Jurkat, Clone E6-1 (cell line): ENCODE measurements at places on chromosomes 2 and 18.
A peak's percentile ranks its signal among the peaks of the same experiment; 100 is the strongest.

DNA sequence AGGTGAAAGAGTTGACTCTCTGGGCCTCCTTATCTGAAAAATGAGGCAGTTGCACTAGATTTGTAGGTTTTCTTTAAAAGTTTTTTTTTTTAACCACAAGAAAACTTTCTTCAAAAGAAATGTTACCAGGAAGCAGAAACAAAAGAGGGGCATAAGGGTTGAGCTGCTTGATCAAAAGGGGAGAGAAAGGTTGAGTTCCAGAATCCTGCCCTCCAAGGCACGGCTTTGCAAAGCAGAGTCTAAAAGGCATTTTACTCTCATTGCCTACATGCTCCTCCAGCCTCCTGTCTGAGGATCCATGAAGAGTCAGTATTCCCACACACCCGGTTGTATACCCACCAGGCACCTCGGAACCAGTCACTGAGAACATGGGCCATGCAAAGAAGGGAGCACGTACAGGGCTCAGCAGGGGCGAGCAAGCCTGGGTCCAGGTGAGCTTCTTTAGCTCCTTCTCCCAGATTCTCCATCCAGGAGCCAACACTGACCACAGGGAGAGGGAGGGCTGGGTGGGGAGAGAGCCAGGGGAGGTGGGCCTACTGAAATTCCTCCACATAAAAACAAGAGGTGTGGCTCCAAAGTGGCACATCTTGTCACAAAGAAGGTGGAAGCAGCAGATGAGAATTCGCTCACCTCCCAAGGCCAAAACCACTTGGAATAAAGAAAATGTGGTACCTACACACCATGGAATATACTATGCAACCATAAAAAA, 116.0 kb upstream of the EPC2 start:
- DNase-seq = peak; percentile 82

DNA sequence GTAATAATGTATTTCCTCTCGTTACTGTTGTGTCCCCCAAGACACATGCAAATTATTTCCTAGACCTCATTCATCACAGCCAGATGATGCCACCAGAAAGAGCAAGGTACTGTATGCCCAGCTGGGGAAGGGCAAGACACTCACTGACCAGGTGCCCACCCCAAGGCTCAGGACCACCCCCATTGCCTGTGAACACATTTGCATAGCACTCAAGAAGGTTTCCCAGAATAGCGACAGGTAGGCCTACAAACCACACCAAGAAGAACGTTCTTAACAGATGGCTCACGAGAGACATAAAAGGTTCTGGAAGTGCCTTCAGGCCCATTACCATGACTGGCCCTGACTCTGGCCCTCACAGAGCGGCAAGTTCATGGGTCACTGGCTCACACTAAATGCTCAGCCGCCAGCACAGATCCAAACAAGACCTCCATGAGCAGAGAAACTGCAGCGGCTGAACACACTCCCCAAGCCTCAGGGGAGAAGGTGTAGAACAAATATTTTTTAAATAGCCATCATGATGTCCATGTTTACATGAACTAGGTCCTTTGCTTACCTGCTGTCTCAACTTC, 44.0 kb downstream of the FAM168B start:
- DNase-seq = no peak

DNA sequence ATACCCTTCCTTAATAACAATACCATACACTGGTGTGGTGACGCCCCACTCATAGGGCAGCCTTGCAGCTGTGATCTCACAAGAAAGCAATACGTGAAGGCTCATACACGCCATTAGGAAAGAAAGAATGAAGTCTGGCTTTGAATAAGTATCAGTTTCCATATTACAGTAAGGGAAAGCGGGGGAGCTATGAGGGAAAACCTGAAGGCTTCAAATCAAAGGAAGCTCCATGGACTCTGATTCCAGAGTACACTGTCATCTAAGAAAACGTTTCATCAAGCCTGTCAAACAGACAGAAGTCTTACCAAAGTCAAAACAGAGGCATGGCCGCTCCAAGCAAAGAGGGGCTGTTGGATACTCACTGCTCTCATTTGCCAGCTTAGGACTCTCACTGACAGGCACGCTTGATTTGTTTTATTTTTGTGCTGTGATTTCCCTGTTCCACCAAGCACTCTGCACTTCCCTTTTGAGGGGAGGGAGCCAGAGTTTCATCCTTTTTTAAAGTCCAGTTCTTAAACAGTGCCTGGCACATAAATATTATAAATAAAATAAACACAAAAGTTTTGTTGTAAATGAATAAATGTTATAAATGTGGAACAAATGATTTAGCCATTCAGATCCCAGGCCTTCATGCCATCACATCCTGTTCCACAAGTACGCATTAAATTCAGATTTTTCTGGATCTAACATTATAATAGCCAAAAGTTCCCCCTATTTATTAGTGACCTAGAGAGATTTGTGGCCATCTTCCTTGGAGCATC, 221.2 kb downstream of the PIEZO2 start:
- DNase-seq = no peak

DNA sequence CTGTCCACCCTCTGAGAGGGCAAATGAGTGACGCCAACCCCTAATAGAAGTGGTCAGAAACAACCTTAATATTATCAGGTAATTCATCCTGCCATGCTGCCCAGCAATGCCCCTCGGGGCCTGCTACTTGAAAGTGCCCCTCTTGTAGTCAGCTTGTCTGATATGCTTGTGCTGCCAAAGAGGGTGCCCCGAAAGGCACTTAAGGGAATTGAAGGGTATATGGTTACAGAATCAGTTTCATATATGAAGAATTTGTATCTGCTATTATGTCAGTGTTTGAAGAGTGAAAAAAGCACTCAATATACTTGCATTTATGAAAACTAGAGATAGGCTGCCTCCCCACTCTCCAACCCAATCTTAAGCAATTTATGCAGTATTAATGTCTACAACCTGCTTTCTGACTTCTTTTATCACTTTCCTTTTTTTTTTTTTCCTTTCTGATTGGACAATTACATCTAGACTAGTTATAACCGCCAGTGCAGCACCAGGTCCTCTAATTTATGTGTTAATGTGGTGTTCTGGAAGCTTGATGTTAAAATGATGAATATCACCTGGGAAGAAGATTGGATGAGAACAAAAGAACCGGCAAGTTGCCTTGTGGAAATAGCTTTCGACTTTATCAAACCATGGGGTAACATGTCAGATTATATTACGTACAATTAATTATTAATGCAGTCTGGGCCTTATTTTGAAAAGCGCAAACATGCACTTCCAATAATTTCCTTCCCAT, 646.9 kb upstream of the ACVR2A start:
- no peak for DNase-seq

DNA sequence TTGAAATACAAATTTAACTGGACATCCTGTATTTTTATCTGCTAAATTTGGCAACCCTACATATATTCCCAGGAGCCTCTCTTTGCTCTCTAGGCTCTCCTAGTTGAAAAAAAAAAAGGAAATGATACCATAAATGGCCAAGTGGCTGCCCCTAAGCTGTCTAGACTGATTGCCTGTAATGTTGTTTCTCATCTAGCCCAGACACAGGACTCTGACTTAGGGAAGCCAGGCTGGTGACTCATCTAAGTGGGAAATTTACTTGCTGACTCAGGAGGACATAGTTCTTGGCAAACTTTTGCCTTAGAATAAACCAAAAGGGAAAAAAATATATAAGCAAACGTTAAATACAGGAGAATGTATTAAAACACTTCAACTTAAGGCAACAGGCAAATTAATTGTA, 14.6 kb upstream of the ITGAV start:
- no peak for DNase-seq

DNA sequence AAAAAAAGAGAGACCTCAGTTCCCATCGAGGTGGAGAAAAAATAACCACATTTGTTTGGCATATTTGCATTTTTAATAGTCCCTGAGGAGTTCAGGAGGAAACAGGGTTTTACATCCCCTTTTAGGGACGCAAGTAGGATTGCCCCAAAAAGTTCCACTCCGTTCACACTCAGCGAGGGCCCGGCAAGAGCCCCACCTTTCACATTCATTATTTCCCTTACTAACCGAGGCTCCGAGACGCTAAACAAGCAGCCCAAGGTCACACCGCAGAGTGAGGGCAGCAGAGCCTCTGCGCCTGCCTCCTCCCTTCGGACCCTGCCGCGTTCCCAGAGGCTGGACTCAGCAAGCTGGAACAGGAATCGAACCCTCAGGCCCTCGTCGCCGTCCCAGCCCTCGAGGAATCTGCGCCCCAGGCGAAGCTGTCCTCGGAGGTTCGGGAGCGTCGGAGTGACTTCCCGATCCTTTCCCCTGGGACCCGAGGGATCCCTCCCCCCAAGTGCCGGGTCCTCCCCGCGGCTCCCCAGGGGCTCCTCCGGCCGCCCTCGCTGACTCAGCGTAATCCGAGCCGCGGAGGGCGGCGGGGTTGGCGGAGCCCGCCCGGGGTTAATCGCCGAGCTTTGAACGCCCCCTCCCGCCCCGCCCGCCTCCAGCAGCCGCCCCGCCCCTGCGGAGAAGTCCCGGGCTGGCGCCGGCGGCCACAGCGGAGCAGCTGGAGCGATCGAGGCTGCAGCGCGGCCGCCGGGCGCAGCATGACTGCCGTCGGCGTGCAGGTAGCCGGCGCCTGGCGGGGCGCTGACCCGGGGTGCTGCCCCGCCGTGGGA, at the start of gene TMEM37:
TSS of gene TMEM37 (plus strand) at position 700 of the 821 bp plus-strand sequence. CDS start at position 750, 50 bp downstream.
- DNase-seq = no peak

DNA sequence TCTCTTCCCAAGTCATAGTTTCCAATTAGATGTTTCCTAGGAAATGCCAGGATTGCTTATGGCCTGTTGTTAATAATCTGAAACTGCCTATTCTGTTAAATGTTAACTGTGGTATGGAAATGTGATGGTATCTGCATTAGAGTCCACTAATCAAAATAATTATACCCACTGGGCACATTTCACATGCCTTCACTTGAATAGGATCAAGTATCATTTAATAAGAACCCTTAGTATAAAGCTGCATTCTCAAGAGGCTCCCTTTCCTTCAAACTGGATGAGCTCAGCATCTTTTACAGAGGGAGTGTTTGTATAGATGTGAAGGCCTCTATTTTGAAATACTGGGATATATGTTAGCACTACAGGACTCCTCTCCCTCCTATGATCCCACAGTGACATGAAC, 477.2 kb upstream of the VRK2 start:
- no peak for DNase-seq

DNA sequence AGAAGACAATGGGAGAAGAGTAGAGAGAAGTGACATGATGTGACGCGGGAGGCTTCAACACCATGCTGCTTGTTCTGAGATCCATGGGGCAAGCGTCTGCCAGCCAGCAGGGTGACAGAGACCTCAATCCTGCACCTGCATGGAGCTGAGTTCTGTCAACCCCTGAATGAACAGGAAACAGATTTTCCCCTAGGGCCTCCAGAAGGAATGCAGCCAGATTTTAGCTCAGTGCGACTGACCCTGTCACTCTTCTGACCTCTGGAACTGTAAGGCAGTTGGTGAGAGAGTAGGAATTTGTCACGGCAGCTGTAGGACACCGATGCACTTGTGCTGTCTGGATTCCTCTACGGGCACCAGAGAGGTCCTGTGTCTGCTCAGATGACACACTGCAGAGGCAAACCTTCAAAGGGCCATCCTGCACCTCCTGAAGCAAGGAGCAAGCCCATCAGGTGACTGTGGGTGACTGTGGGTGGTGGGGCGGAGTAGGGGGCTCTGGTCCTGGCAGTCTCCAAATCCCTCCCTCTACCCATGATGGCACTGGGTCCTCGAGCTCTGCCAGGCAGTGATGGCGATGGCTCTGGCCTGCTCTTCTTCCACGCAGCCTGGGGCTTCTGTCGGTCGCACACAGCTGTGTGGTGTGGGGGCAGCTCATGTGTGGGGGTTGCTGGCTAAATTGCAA, 194.3 kb upstream of the TWIST2 start:
- DNase-seq = no peak

- no peak for DNase-seq
These were observed 27.6 kb downstream of the MRPL33 start for GRCh38 chr2:27798948-27799645.

DNA sequence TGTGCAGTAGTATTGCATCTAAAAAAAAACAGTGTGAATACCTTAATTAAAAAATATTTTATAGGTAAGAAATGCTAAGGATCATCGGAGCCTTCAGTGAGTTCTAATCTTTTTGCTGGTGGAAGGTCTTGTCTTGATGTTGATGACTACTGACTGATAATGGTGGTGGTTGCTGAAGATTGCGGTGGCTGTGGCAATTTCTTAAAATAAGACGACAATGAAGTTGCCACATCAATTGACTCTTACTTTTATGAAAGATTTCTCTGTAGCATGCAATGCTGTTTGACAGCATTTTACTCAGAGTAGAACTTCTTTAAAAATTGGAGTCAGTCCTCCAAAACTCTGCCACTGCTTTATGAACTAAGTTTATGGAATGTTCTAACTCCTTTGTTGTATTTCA, 36.2 kb downstream of the GLS start:
- DNase-seq = peak; percentile 33

- no peak for DNase-seq
These were observed 161.9 kb upstream of the SKOR2 start for GRCh38 chr18:47413327-47413726.

GRCh38 chr2:162060532-162060931, 13.5 kb downstream of the DPP4 start:
- DNase-seq = no peak

GRCh38 chr2:115199966-115200365, 757.5 kb downstream of the DPP10 start:
- no peak for DNase-seq

- DNase-seq = no peak
These were observed 10.6 kb downstream of the SCG2 start for GRCh38 chr2:223591596-223591995.

- DNase-seq = no peak
These were observed 30.6 kb upstream of the PPP1R1C start for GRCh38 chr2:181955010-181955409.

- DNase-seq = no peak
These were observed 284.1 kb downstream of the DSEL start for GRCh38 chr18:67232406-67232805.

DNA sequence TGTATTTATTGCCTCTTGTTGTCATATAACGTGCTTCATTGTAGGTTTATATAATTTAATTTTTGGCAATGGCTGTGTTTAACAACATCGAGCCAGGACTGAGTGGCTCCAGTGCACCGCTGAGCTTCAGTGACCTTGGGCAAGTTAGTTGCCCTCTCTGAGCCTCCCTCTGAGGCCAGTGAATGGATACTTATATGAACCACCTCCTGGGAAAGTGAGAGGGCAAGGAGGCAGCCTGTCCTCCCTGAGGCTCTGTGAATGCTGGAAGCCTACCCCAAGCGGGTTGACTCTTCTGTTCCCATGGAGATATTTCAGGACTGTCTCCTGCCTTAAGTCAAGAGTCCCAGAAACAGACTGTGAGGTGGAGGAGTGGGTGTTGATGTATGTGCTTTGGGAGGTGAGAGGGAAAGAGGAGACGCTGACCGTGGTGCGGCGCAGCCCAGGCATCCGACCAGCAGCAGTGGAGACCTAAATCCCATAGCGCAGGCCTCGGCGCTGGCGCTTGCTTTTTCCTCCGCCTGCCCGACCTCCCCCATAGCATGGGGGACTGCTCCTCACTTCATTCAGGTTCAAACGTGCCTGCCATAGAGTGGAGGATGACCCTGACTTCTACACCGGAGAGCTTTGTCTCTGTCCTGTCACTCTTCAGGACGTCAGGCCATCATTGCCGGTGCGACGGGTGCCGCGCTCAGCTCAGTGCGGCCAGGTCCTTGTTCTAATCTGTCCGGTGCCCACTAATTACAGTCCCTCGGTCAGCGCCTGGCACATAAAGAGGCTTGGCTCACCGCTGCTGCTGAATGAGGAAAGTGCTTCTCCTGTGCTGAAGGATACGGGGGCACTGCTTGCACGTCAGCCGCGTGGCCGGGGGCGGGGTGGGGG, 167.3 kb upstream of the HS6ST1 start:
- DNase-seq = no peak
